Smooth muscle cell of the coronary artery (primary cell): ENCODE measurements at places on chromosomes 5 and 9. TPM values are rescaled to one million over a fixed set of nuclear protein-coding genes. Genes with fewer than 3 reads are reported as not detected.

Gene NINJ1
- total RNA-seq, result 24.3 and 35.1 TPM in 2 replicates

Gene OR13C5
- not detected in 2 replicates for total RNA-seq

Gene FYB1
- total RNA-seq, result not detected in 2 replicates

Gene SLCO4C1
- not detected in 2 replicates for total RNA-seq

Gene CFAP157
- total RNA-seq, result under 0.01 TPM in 1 of 2 replicates, not detected in the other
